ENCODE measurements at places on chromosomes 4 and X.

DNA sequence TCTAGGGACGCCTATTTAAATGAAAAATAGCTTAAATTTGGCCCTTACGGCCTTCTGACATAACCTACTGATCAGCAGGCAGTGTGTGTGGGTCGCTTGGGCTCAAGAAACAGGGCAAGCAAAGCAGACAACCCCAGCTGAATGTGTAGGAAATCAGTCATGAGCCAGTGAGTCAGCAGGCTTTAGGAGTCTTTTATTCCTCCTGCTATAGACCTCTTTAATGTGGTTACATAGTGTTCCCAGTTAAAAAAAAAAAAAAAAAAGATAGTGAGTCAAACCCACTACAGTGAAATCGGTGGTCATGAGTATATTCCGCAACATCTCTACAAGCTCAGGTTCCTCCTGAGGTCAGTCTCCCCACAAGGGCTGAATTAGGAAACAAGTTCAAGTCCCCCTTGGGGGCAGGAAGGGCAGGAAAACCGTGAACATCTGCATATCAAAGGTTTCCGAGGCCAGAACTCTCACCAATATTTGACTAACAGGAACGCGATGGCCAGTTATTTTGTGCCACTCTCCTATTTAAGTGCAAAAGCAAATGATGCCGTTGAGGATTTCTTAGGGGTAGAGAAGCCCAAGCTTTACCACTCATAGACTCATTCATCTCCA lies 32.7 kb downstream of the ACSL1 start:
- no peak for DNase-seq

DNA sequence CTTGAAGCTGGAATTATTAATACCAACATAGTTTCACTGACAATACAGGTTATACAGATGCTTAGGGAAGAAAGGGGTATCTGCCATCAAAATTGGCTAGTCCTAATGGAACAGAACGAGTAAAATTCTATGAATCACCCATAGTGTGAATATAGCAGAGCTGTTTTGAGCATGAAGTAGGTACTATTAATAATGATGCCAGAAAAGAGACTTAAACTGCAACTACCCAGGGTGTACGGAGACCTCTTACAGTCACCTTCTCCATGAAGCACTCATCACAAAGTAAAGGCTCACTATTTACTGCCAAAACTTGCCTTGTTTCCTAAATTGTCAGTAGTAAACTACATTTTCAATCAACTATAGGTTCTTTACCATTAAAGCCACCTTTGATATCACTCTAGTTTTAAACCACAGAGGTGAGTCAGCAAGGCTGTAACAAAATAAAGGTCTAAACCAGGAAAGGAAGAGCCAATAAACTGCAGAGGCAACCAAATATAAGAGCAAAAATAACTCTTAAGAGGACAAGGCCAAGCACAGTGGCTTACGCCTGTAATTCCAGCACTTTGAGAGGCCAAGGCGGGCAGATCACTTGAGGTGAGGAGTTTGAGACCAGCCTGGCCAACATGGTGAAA lies 114.4 kb downstream of the FRYL start:
- no peak for DNase-seq

DNA sequence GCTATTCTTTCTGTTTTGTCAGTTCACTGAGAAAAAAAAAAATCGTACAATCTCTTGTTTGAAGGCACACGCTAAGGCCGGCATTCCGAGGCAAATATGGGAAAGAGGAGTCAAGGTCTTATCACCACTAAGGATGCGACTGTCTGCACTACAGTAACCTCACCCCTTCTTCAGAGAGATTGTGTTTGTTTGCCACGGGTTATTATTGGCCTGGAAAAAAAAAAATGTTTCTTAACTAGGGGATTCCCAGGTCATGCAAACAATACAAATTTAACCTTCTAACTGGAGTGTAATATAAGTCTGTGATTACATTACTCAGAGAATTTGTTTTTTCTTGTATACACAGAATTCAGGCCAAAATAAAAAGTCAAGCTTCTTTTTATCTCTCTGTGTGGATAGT lies 168.3 kb downstream of the TMA16 start:
- no peak for DNase-seq

DNA sequence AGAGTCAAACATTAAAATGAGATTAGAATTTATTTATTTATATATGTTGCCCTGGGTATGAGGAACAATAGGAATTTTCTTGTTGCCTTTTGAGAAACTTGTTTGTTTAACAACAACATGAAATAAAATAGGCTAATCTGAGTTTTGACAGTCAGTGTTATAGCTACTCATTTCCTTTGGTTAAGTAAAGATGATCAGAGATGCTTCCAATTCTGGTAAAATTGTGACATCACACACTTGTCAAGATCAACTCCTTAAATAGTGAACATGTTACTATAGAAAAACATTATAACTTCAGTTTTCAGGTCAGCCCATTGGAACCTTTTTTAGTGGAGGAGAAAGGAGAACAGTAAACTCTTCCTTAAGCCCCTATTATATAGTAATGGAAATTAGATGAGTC lies 136.1 kb downstream of the STIM2 start:
- DNase-seq = no peak

GRCh38 chrX:12526306-12526705 lies 264.9 kb upstream of the PRPS2 start:
- DNase-seq = no peak

GRCh38 chr4:166839615-166840251 lies 394.6 kb downstream of the SPOCK3 start:
- no peak for DNase-seq

DNA sequence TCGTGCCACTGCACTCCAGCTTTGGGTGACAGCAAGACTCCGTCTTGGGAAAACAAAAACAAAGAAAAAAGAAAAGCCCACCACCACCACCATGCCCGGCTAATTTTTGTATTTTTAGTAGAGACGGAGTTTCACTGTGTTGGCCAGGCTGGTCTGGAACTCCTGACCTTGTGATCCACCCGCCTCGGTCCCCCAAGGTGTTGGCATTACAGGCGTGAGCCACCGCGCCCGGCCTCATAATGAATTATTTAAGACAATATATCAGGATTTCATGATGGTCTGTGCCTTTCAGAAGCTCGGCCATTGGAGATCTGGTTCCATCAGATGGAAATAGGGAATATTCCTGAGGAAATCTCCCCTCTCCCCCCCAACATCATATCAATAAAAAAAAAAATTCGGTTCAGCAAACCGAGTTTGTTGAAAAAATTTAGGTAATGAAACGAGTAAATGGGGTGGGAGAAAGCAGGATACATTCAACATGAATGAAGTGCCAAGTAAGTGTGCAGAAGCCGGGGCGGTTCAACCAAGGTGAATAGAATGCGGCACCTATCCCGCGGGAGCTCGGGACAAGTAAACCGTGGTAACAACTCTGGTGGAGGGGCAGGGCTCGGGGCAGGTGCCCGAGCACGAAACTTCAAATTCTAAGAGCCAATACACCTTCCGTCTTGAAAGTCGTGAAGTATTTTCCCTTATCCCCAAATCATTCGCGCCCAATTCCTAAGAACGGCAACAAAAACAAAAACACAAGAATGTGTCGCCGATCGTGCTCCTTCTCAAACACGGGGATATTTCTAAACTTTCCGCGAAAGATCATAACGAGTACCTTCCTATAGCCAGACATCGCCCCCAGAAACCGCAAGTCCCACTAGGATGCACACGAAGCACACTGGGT lies 773 bp upstream of the TXLNG start:
- DNase-seq = no peak

- no peak for DNase-seq
Measured at GRCh38 chrX:3711331-3711917, 2.0 kb downstream of the PRKX start.

Data from NCI-H1092 treated with DMSO at 0.1 percent for 48 hours (cell line).